Fibroblast of lung (primary cell): ENCODE measurements at places on chromosomes 2 and 18.

DNA sequence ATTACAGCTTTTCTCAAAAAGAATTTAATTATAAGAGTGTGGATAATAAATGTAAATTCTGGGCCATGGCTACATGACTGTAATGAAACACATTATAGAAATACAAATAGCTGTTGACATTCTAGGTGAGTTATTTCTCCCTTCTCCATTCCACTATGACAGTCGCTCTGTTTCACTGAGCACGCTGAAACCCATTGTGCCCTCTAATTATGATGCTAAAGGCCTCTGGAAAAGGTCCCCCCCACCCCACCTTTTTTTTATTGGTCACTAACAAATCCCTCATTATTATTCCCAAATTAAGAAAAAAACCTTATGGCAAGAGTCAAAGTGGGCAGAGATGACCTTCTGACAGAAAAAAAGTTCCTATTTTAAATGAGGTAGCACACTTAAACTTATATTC is 285.0 kb upstream of the SIX3 start:
- DNase-seq = no peak

- DNase-seq = peak; percentile 46
Measured at GRCh38 chr2:165203689-165204559, at the start of gene SCN3A. SCN3A (minus strand) TSS chr2:165204050; CDS start chr2:165176394, 27,656 bp downstream.

DNA sequence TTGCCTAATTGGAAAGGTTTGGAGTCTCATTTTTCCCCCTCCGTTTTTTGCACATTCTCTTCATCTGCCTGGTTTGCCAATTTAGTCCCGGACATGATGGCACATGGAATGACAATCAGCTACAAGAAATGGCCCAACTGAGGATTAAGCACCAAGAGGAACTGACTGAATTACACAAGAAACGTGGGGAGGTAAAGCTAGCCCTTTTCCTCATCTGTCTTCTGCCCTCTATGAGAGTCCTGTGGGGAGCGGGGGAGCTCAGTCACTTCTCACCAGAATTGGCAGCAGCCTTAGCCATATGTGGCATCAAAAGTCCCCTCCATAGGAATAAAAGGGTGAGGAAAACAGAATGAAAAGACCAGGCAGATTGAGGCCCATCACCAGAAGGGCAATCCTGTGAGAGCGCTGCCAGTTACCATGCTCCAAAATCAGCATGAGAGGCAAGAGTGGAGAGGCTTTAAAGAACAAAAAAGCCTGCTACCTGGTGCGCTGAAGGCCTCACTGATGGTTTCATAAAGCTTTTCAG is 11.6 kb downstream of the ATG16L1 start:
- no peak for DNase-seq

- no peak for DNase-seq
Measured at GRCh38 chr2:175560521-175561169, 379.1 kb upstream of the ATP5MC3 start.

GRCh38 chr2:68414876-68415275 is 49.8 kb downstream of the PLEK start:
- no peak for DNase-seq

- DNase-seq = no peak
Measured at GRCh38 chr2:221360742-221361141, 211.4 kb downstream of the EPHA4 start.

DNA sequence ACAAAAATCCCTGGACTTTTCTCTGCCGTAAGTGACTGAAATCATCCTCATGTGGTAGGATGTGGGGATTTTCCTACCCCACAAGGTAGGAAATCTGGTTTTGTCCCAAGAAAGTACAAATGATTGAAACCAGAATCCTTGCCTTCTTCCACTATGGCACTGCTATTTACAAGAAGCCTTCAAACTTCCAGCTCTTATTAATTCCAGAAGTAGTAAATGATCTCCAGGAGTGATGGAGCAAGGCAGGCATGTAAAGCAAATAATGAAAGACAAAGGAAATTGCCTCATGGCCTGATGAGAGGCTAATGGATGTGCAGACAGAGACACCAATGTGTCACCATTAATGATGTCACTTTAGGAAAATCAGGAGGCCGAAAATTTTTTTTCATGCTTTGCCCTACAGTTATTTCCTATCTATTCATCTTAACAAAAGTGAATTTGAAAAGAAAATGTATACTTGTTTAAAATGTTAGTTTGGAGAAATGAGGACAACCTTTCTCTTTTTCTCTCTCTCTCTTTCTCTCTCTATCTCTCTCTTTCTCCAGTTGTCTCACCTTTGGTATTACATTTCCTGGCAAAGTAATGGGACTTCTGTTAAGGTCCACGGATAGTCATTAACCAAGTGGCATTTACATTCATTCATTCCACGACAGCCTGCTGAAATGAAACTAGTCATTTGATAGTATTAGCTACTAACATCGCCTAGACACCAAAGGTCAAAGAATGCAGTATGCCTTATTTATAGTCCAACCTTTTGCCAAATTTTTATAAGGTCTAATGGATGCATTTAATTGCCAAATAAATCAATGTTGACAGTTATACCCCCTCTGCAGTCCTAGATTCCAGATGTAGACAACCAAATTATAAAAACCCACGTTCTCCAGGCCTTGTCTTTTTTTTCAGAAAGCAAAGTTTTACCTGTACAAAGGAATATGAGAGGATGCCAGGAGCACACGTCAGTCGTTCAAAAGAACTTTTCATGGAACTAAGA is 5.0 kb upstream of the EVA1A start:
- no peak for DNase-seq

- no peak for DNase-seq
Measured at GRCh38 chr2:200416878-200417277, 93.0 kb downstream of the KCTD18 start.

DNA sequence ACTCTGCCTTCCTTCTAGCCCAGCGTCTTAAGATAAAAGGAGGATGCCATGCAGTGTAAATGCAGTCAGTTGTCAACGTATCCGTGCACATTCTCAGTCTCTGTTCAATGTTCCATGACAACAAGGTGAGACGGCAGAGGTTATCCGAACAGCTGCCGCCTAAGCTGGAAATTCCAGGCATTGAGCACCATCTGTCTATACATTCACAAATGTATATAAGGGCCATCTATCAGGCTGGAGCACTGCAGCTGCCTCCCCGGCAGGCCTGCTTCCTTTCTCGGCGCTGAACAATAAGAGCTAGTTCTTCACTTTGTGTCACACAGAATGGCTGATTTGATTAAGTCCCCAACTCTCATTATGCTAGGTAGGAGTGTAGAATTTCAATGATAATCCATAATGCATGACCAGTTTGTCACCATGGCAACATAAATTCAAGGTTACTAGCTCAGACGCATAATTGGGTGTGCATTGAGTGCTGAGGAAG is 282.2 kb upstream of the SOX11 start:
- DNase-seq = no peak

DNA sequence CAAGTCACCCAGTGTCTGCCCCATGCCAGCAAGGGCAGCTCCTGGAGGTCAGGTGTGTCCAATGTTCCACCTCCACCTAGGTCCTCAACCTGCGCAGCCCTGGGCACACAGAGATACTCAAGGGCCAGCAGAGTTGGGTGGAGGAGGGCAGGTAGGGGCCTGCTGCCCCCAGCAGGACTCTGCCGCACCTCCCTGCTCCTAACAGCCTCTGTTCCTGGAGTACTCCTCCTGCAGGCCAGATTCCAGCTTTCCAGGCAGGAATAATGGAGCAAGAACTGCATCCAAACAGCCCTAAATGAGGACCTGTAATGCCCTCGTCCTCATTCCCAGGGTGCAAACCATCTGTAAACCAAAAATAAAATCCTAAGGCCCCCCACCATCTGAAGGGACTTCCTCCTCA is 44.4 kb upstream of the ACAA2 start:
- DNase-seq = no peak

- DNase-seq = no peak
Measured at GRCh38 chr2:235563056-235563910, 69.4 kb downstream of the AGAP1 start.

GRCh38 chr2:50729306-50730049 is 302.5 kb downstream of the NRXN1 start:
- no peak for DNase-seq

DNA sequence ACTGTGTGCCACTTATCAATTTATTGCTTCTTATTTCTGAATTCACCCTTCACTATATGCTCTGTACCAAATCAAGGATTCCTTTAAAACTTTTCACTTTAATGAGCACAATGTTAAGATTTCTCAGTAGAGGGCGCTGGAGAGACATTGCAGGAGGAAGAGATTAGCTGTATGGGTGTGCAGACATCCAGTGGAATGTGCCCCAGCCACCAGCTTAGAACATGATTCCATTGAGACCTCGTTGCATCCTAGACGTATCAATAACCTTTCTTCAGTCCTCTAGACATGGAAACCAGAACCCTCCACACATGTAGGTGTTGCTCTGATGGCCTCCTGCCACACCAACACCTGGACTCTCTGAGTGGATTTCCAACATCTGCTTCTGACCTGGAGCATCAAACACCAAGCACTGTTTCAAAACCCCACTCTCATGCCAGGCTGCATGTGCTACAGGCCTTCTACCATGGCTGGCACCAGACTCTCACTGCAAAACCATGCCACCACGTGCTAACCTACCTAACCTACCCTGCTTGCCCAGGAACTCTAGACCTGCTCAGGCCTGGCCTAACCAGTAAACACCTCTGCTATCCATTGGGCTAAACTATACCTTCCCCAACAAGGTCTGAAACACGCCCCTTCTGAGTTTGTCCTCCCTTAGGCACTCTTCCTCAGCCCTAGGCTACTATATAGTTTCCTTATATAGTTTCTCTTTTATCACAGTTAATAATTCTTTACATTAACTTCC is 633.2 kb upstream of the PKDCC start:
- peak; percentile 20 for DNase-seq
